ENCODE measurements at places on chromosomes 16 and 17. TPM values are rescaled to one million over a fixed set of nuclear protein-coding genes. Genes with fewer than 3 reads are reported as not detected.
A peak's percentile ranks its signal among the peaks of the same experiment; 100 is the strongest.

DNA sequence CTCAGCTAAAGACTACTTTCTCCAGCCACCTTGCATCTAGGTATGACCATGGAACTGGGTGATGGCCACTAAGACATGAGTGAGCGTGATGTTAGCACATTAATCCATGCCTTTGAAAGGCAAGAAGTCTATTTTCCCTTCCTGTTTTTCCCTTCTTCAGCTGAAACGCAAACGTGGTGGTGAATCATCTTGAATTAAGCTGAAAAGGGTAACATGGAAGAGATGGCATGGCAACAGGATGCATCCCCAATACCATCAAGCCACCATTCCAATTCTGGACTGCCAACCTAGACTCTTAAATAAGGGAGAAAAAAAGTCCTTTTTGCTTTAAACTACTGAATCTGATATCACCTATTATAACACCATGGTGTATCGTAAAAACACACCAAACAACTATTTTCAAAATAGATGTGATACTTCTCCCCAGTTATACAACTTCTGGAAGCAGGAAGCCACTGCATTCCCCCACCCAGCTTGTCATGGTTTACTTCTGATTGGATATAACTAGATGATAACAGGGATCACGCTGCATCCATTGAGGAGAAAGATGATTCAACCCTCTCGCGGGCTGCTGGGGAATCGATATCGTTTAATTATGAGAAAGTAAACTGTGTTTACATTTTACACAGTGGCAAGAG is 368.6 kb downstream of the CDH13 start:
- no peak for DNase-seq

DNA sequence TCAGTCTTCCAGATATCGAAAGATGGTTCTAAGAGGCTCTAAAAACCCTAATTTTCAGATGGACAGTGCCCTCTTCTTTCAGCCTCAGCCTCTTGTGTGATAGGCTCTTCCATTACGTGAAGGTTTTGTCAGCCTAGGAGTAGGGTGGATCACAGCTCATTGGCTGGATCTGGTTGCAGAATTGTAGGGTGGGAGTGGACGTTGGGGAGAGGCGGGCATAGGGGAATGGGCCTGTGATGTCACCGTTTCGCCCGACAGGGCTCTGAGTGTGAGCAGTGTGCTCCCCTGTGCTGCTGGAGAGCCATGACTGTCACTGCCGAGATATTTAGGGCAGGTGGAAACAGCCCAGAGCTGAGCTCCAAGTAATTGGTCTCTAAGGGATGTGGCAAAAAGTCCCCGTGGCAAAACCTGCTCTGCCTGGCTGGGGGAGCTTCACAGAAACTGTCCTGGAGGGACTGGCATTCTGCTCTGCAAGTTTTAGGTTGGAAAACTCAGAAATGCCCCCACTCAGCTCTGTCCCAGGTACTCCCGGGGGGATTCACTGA is 6.2 kb upstream of the WFIKKN1 start:
- DNase-seq, result no peak

DNA sequence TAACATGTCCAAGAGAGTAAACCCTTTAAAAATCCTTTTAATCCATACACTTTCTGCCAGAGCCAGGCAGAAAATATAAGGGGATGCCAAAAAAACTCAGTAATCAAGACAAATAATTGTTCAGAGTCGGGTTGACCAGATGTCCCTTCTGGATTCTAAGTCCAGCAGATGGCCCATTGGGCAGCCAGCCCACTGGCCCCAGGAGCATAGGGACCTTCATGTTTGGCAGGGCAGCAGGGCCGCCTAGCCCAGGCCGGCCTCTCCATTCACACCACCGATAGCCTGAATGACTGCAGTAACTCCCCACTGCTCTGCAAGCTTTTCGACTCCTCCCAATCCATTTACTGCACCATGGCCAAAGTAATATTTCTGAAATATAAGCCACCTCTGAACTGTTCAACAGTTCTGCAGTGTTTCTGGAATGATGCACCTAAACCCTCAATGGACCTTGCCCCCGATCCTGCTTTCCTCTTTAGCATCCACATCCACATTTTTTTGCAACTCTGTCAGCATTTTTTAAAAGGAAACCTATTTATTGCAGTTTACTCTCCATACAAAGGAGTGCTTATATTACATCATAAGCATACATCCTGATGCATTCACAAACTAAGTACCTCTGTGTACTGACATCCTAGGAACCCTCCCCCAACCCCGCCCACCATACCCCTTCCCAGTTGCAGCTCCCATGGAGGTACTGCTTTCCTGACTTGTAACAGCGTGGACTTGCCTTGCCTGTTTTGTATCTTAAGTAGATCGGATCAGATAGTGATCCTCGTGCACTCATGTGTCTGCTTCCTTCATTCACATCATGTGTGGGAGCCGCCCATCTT is 46.4 kb downstream of the LDHD start:
- no peak for DNase-seq

DNA sequence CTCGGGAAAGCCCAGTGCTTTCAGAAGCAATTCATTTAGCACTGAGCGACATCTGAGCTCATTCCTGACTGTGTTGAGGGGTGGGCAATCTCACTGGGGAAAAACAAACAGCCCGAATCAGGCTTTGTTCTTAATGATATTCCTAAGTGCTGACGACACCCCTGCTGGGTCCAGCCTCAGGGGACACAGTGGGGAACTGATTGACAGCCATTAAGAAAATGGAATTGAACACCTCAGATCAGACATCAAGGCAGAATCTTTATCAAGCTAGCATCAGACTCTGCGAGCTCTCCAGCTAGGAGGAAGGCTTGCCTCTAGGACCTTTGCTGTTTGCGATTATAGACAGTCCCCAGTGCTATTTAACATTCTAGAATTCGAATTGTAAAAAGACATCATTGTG is 22.5 kb upstream of the LYRM9 start:
- DNase-seq, result no peak

GRCh38 chr16:10964039-10964890 is 19.9 kb downstream of the CLEC16A start:
- DNase-seq, result peak; percentile 67

- no peak for DNase-seq
These were observed 86.6 kb upstream of the DNAH9 start for GRCh38 chr17:11511696-11512095.

DNA sequence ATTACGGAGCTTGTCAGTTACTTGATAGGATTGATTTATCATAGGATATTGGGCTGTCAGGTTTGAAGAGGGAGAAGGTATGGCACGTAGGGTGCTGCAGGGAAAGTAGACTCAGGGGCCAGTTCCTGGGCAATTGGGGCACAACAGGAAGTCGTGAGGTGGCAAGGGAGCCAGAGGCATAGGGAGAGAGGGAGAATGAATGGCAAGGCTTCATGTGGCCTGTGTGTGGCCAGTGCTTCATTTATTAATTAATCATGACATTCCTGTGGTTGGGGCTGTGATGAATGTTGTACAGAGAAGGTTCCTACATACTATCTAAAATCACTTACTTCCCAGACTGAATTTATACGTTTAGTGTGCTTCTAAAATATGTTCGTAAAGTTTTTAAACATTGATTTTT is 19.3 kb downstream of the MFSD11 start:
- DNase-seq, result no peak

DNA sequence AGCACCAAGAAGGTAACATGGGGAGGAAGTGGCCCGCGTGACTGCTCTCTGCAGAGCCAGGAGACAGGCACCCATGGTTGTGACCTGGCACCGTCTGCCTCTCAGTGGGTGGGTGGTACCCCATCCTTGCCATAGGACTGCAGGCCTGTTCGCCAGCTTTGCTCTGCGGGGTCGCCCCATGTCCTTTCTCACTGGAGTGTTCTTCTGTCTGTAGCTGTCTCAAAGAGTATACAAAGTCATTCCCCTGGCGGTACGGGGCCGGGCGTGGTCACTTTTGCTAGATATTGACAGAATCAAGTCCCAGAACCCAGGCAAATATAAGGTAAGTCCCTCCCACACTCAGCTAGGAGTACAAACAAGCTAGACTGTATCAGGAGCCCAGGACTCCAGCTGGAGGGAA is 6.0 kb downstream of the TBC1D26 start:
- DNase-seq, result no peak

- peak; percentile 100 for DNase-seq
These were observed 9.0 kb upstream of the CLDN9 start for GRCh38 chr16:3003582-3004270.

EMC8 gene
- 46.4 TPM for total RNA-seq

KRTAP4-9 gene
- total RNA-seq, result not detected

CA10 gene
- total RNA-seq, result not detected

RNF222 gene
- total RNA-seq, result not detected

JPT1 gene
- 117 TPM for total RNA-seq

OR3A3 gene
- not detected for total RNA-seq

BORCS6 gene
- 17.3 TPM for total RNA-seq

SLC9A5 gene
- 0.03 TPM for total RNA-seq

Measured in MG63 (cell line).